ENCODE measurements at places on chromosomes 2 and 18.

DNA sequence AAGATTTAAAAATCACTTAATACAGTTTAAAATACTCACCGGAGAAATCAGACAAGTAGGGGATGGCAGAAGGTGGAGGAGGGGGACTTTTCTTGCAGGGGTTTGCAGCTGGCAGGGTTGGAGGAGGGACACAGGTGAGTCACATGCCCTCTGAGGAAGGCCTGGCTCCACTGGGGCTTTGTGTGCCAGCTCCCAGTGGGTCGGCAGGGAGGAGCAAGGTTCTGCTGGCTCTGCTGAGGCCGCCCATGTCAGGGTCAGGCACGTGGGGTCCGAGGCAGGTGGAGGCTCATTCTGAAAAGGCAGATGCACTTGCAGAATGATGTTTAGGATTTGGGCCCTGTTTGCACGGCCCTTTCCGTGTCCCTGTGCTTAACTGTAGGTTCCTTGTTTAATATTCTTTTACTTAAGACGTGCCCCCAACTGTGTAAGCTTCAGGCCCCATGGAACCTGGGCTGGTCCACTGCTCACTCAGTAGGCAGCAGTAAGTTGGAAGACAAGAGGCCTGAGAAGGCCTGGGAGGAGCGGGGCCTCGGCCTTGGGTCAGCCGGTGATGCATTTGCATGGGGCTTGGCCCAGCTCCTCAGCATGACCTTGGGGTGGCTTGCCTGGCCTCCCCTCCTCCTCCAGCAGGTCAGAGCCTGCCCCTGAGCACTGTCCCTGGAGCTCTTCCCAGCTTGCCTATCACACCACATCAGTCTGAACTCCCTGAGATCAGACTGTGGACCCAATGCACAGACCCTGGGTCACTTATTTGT, 141.0 kb downstream of the GLI2 start:
- no peak for DNase-seq

GRCh38 chr2:39989888-39990287, 210.8 kb upstream of the THUMPD2 start:
- no peak for DNase-seq

GRCh38 chr18:36364911-36365624, 67.6 kb downstream of the FHOD3 start:
- no peak for DNase-seq

- DNase-seq = no peak
Measured at GRCh38 chr2:97766567-97766966, 53.2 kb downstream of the ZAP70 start.

DNA sequence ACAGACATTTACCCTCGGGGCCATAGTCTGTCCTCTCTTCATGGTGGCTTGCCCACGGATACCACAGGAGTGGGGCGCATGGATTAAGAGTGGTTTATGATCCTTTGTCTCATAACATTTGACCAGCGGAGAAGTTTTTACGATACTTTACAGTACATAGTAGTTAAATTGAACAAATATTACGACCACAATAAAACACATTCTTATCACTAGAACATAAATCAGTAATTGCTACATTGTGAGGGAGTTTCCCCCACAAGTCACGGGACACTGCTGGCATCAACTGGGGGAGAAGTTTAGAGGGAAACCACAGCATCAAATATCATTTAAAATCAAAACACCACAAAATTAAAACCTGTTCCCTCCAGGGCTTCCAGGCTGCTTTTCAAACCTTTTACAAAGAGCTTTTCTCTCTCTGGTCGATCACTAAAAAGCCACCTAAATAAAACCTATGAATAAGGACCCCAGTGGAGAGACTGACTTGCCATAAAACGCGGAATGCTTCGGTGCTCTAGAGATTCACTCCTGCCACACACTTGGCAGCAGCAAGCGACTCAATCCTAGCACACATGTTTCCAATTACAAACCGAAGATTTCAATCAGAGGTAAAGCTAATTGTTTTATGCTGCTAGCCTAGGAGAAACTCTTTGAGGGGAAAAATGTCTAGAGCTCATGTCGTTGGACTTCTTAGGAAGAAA, 173.7 kb upstream of the HNRNPA3 start:
- no peak for DNase-seq

DNA sequence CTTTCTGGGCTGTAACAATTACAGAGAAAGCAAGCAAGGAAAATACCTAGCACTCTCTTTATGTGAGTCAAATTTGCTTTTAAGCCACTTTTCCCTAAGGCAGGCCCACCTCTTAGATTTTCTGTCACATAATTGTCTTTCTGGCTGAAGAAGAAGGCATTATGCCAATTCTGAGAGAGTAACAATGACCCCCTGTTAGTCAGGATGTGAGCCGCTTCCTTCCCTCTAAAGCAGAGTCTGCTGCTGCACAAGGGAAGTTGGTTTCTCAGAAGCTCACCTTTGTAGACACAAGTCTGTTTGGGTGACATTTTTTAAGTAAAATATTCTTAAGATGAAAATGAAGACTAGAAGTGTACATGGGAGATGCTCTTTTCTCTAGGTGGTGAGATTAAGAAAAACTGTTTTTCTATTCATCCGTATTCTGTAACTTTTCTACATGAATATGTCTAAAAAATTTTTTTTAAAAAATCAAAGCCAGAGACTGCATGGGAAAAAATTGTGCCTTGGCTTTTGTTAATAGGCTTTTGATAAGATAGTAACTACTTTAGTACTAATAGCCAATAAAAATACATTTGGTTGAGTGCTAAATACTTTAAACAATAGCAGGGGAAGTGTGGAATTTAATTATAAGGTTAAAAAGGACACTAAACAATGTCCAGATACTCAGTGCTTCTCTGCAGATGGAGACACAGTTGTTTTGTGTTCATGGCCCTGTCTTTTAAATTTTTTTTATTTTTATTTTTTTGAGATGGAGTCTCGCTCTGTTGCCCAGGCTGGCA, 33.4 kb upstream of the VPS54 start:
- DNase-seq = no peak

DNA sequence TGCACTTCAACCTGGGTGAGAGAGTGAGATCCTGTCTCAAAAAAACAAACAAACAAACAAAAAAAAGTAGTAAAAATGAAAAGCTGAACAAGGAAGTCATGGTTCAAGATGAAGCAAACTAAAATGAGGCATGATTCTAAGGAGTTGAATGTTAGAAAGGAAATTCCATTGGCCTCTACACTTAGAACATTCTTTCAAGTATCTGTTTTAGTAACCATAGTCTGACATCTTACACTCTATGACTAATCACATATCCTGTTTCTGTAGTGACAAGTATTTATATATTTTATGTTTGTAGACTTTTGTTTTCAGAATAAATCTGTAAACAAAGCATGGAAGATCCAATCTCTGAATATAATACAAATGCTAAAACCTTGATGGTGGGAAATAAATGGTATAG, 164.1 kb downstream of the KIAA1328 start:
- DNase-seq = no peak

DNA sequence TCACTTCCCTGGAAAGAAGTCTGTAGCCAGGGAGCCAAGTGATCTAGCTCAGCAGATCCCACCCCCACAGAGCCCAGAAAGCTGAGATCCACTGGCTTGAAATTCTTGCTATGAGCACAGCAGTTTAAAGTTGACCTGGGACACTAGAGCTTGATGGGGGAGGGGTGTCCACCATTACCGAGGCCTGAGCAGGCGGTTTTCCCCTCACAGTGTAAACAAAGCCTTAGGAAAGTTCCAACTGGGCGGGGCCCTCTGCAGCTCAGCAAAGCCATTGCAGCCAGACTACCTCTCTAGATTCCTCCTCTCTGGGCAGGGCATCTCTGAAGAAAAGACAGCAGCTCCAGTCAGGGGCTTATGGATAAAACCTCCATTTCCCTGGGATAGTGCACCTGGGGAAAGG, 887.2 kb upstream of the LRATD1 start:
- DNase-seq = no peak
